Esophagus muscularis mucosa (tissue), 4 donors: ENCODE measurements at places on chromosomes 11 and 22.

- no peak for DNase-seq
Measured at GRCh38 chr22:19730198-19730597, 6.9 kb downstream of the GP1BB start.

DNA sequence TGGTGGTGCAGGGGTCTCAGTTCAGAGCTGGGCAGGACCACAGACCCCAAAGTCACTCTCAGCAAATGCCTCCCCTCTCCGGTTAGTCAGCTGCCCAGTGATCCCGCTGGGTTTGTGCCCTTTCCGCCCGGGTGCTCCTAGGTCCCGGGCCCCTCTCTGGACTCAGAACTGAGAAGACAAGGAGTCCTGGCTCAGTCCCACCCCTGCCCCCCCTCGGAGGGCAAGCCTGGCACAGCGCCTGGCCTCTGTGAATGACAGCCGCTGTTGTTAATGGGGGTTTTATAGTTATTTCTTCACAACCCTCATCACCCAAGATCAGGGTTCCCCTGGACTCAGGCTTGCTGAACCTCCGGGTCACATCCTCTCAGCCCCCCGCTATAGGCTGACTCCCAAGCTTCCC lies 47.6 kb downstream of the ELFN2 start:
- no peak for DNase-seq

GRCh38 chr11:27456140-27456794 lies 16.3 kb downstream of the LGR4 start:
- no peak for DNase-seq

DNA sequence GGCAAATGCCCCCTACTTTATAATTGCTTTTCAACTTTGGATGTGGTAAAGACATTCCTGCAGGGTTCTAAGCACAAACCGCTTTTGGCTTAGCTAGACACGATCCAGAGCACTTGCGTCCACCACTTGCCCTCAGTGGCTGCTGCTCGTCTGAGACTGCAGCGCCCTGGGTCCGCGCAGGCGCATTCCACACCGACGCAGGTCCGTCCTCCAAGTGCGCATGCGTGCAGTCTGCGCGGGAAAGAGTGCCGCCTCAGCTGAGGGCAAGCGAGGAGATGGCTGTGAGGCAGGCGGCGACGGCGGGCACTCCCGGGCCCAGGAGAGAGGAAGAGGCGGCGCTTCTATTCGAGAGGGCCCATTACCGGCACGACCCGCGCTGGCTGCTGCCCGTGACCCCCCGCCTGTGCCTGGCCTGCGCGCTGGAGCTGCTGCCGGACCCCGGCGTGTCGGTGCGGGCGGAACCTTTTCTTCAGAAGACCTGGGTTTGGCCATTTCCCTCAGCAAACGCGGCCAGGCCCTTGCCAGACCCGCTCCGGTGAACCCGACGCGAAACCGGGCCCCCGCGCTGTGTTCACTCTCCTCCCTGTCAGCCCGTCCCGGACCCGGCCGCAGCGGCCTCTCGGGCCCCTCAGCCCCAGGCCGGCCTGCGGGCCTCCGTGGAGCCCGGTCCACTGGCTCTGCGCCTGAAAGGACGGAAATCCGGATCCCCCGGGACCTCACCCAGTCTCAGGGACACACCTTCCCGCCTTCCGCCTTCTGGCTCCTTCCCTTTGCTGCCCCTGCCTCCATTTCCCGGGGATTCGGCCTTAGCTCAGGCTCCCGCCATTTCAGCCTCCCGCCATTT lies at the start of gene MEI1:
Gene MEI1 (plus strand): TSS at position 240 of the 844 bp plus-strand sequence. CDS start 36 bp downstream, at position 276.
- DNase-seq = no peak
